Dorsolateral prefrontal cortex (tissue), 122 donors: ENCODE measurements at places on chromosomes 11 and 22. TPM values are rescaled to one million over a fixed set of nuclear protein-coding genes. Genes with fewer than 3 reads are reported as not detected.

FAM111B gene
- 0.49 TPM for total RNA-seq

TSGA10IP gene
- total RNA-seq: not detected

HBG1 gene
- total RNA-seq: not detected

DNA sequence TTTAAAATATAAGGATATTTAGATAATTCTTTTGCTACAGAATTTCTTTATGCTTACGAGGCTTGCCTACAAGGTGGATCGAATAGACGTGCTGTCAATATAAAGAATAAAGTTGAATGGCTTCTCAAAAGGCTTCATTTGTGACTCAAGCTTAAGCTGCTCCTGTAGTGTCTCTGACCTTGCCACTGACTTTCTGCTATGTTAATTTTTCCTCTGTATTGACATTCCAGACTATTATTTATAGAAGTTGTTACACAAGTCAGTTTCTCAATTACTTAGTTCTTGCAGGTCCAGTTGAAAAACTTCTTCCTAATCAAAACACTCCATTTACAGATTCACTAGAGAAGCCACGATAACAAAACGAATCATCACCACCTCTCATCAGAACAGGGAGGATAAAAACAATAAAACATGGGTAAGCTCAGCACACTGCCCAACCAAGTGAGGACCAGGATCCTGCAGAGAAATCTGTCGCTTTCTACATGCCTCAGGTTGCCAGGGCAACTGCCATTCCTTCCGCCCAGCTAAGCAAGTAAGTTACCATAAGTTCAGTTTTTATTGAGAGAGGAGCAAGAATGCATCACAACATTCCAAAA lies 39.0 kb upstream of the CHKA start:
- DNase-seq: no peak

- no peak for DNase-seq
Measured at GRCh38 chr11:69480547-69481392, 693 bp upstream of the LINC01488 start.

DNA sequence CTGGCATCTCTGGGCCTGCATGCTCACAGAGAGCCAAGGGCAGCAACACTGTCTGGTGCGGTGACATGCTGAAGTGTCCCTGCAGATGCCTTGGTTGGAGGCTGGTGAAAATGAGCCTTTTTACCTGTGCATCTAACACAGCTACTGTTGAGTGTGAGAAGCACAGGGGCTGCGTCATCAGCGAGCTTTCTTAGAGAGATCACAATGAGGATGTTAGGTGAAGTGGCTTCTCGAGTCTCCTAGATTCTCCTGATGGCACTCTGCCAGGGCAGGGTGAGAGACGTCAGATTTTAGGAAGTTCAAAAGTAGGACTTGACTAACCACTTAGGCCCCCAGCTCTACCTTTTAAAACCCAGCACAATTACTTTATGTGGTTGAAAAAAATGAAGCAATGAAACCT lies 3.6 kb upstream of the SLC15A3 start:
- DNase-seq: no peak

DNA sequence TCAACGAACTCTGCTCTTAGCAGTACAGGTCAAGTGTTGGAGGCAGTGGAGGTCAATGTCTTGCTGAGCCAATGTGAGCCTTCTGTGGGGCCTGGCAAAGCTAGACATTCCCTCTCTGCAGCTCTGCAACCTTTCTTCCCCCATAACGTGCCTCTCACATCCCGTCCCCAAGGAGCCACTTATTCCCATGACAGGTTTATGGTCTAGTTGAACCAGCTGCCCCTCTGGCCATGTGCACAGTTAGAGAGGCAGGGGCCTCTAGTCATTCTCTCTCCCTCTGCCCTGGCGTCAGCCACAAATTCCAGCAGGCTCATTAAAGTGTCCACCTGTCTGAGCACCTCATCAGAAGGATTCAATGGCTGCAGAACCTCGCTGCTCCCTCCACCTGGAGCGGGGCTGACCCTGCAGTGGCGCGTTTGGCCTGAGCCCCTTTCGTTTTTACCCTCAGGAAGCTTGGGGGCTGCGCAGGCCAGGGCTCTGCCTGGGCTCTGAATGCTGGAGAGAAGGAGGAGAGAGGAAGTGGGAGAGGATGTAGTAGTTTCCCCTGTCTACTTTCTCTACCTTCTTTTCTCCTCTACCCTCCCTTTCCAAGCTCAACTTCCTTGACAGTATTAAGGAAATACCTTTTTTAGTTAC lies 302.1 kb upstream of the B3GAT1 start:
- no peak for DNase-seq

DNA sequence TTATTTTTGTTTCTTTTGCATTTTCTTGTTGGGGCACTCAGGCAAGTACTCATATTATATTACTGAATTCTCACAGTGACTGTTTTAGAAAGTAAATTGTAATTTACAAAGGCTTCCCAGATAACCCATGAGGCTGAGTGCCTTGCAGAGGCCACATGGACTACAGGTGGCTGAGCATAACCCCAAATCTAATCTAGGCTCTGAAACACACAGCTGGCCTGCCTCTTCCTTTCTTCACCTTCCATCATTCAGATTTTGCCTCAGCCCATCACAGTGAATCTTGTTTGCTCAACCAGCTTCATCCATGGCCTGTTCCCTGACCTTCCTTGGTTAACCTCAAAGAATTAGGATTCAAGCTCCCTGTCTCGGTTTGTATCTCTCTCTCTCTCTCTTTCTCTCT lies 78.5 kb upstream of the PRDM11 start:
- DNase-seq: no peak

- no peak for DNase-seq
Measured at GRCh38 chr11:45217991-45218390, 68.2 kb downstream of the SYT13 start.

DNA sequence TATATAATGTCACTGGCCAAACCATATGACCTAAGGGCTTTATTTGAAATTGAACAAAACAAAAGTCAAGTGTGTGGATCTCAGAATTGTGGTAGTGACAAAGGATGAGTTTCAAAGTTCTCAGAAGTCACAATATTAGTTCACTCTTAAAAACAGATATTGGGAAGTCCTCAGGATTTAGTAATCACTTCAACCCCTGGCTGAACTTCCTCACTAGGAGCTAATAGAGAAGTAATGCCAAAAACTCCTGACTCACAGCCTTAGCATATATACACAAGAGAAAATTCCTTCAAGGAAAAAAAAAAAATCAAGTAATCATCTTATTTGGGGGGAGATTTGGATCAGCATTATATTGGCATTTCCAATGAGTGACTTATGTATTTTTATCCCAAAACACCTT lies 75.6 kb upstream of the APOA1 start:
- DNase-seq: no peak

- DNase-seq: no peak
Measured at GRCh38 chr11:12673601-12673923, 659 bp upstream of the TEAD1 start.

- peak; percentile 92 for DNase-seq
Measured at GRCh38 chr11:78030429-78031325, 7.6 kb upstream of the KCTD14 start.

- DNase-seq: no peak
Measured at GRCh38 chr11:131874070-131874469, 503.7 kb downstream of the NTM start.
